Activated naive CD8-positive, alpha-beta T cell treated with anti-CD3 and anti-CD28 coated beads, Interleukin-2, amount 10 ng/mL, durations not matched to agents 7 days and 5 days (primary cell): ENCODE measurements at places on chromosomes 16 and 17. TPM values are rescaled to one million over a fixed set of nuclear protein-coding genes. Genes with fewer than 3 reads are reported as not detected.

ZDHHC1 gene
- total RNA-seq = 0.40 TPM

KRTAP9-4 gene
- not detected for total RNA-seq

AANAT gene
- total RNA-seq = not detected

CHD9NB gene
- 0.42 TPM for total RNA-seq

TBC1D3G gene
- total RNA-seq = not detected

GALNS gene
- total RNA-seq = 51.8 TPM

SPPL2C gene
- not detected for total RNA-seq

DNAJA2 gene
- 60.0 TPM for total RNA-seq

MKS1 gene
- 26.5 TPM for total RNA-seq

KRTAP1-5 gene
- total RNA-seq = not detected

HOXB7 gene
- 0.80 TPM for total RNA-seq

KIAA0513 gene
- 13.9 TPM for total RNA-seq

SCARF1 gene
- 6.0 TPM for total RNA-seq

DNA sequence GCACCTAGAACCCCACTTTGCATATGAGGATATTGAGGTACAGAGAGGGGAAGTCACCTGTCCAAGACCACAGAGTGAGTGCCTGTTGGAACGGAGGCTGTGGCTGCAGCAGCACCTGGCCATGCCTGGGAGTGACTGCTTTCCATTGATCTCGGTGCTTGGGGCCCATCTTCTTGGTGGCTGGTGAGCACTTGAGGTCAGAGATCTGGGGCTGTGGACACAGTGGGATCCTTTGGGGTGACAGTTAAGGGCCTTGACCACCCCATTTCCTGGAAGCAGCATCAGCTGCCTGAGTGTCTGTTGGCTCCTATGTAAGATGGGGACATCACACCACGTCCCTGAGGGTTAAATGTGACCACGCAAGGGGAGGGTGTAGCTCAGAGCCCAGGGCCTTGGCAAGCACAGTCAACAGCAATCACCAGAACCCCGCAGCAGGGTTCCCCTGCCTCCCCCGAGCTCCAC is 111.7 kb downstream of the IRF8 start:
- peak; percentile 61 for DNase-seq

DNA sequence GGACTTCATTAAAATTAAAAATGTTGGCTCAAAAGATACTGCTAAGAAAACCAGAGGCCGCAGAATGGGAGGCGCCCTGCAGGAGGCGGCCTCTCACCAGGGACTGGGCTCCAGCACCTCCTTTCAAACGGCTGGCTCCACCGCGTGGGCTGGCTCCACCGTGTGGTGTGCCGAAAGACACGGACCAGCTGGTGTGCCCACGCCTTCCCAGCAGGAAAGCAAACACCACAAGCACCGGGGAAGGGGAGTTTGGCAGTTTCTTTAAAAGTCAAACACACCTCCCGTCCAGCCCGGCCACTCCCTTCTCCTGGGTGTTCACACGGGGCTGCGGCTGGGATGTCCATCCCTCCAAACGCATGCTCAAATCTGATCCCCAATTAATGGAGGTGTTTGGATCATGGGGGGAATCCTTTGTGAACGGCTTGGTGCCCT is 13.9 kb downstream of the HAGH start:
- peak; percentile 59 for DNase-seq

GRCh38 chr16:66457888-66458287 is 30.8 kb downstream of the BEAN1 start:
- DNase-seq = no peak

GRCh38 chr16:54812229-54812628 is 118.4 kb upstream of the IRX5 start:
- DNase-seq = no peak

GRCh38 chr17:19254651-19255050 is 17.5 kb downstream of the EPN2 start:
- DNase-seq = no peak

GRCh38 chr17:1969712-1970111 is 55.4 kb downstream of the RTN4RL1 start:
- DNase-seq = no peak

DNA sequence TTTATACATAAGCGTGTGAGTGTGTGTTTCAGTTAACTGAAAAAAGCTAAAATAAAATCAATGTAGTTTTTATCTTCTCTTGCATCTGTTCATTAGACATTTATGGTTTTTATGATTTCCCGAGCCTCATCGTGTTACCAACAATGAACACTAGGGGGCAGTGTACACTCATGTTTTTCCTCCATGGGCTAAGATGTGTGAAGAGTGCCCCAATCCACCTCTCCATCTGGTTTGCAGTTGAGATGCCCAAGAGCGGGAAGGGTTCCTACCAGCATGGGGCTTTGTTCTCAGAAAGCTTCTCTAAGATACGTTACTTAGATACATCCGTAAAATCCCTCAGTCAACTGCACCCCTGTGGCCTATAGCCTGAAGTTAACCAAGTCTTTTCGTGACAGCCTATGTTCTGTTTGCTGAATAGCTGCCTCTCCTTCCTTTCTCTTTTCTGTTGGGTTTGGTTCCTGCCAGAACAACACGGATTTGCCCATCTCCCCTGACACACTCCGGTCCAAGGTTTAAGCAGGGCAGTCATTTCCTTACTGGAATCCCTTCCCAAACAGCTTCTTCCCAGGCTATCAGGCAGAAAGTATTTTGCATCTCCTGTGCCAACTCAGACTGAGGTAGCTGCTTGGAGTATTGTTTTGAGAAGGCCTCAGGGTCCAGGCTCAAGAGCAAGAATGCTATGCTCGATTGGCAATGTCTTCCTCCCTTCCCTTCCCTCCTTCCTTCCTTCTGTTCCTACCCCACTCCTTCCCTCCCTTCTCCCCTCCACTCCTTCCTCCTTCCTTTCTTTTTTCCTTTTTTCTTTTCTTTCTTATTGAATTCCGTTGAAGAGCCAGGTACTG is 12.9 kb upstream of the ELAC2 start:
- no peak for DNase-seq

DNA sequence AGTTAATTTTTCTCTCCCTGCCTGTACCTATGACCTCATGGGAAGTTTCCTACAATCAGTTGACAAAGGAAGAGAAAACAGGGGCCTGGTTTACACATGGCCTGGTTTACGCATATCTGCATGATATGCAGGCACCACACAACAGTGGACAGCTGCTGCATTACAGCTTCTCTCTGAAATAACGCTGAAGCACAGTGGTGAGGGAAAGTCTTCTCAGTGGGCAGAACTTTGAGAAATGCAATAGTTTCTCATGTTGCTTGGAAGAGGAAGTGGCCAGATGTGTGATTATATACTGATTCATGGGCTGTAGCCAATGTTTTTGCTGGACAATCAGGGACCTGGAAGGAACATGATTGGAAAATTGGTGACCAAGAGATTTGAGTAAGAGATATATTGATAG is 324.1 kb upstream of the GOT2 start:
- no peak for DNase-seq

DNA sequence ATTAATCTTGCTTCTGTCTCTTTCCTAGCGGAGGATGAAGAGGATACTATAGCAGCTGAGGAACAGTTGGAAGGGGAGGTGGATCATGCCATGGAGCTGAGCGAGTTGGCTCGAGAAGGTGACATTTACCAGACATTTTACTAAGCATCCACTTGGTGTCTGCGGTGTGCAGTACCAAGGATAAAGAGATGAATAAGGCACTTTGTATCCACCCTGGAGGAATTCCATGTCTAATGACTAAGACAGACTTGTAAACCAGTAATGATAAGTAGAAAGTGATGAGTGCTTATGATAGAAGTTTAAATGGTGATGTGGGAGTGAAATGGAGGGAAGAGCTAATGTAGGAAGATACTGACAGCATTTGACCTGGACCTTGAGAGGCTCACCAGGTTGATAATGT is 12.0 kb downstream of the SRCAP start:
- no peak for DNase-seq

DNA sequence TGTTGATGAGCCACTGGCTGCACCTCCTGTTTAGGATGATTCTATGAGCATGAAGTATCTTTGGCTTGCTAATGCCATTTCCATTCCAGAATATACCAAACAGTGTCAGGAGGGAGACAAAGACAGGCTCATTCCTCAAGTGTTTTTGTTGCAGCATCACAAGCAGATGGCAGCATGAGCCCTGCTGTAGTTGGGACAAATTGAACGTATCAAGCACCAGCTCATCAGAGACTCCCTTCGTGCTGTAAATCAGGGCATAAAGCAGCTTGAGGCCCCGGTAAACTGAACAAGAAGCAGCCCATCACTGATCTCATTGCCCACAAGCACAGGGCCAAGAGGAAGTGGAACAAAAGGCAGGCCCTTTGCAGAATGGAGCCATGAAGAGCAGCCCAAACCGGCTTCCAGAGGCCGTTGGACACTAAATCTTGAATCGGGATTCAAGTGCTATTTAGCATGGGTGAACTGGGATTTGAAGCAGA is 45.9 kb upstream of the HS3ST3A1 start:
- DNase-seq = no peak

- no peak for DNase-seq
Observed at GRCh38 chr16:82265809-82266208, 95.8 kb upstream of the MPHOSPH6 start.

- no peak for DNase-seq
Observed at GRCh38 chr17:41464682-41465081, 2.5 kb downstream of the KRT32 start.

- DNase-seq = no peak
Observed at GRCh38 chr16:88194397-88195268, 188.1 kb upstream of the ZNF469 start.

GRCh38 chr16:57507136-57508034 is 21.1 kb upstream of the DOK4 start:
- no peak for DNase-seq

DNA sequence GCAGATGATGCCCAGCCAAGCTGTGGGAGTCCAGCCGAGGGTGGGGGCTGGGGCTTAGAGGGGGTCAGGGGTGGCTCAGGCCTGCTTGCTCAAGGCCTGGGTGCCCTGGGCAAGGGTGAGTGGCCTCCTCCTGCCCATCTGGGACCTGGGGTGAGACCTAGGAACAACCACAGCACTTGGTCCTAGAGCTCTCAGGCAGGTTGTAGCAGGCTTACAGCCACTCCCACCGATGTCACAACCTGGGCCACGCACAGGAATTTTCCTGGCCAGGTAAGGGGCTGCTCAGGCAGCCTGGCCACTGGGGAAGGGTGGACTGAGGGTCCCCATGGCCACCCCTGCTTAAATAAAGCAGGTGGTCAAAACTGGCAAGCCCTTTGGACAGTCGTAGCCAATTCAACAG is 6.3 kb upstream of the SREBF1 start:
- DNase-seq = no peak

GRCh38 chr17:74987909-74988711 is 678 bp downstream of the CDR2L start:
- peak; percentile 54 for DNase-seq

GRCh38 chr16:26526633-26527032 is 540.1 kb upstream of the C16orf82 start:
- no peak for DNase-seq

GRCh38 chr17:71107136-71107535 is 937.8 kb downstream of the KCNJ2 start:
- no peak for DNase-seq

DNA sequence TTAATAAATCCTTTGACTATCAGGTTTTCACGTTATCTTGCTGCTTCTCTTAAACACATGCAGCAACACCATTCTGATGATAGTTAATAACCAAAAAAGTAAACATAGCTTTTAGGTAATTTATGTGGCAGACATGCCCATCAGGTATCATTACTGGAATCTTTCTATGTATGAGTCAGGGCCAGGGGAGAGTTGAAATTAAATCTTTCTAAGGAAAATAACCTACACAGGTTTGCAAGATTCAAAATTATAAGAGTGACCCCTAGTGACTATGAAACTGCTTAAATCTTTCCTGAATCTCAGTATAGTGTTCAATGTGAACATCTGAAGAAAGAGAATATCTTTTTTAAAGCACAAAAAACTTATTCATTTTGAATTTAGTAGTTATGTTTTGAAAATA is 666.6 kb downstream of the CDH11 start:
- no peak for DNase-seq

DNA sequence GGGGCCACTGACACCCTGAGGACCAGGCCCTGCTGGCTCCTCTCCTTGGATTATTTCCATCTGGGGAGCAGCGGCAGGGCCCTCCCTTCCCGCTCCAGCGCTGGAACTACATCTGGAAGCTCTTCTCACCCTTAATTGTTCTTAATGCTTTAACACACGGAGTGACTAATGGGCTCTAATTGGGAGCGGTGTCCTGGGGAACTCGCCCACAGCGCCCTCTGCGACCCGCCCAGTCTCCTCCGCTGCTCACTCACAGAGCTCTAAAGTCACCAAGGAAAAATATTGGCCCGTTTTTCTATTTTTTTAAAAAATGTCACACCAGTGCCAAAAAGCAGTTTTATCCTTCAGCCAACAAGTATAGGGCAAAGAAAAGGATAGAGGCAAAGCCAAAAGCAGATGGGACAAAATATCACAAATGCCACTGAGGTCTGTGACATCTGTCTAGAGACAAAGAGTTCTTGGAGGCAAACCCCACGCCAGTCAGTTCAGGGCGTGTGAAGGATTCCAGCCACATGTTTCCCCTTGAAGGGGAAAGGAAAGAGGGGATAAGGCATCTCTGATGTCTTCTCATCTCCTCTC is 134.7 kb downstream of the RBFOX3 start:
- DNase-seq = no peak

- no peak for DNase-seq
Observed at GRCh38 chr16:47158992-47159391, 15.2 kb upstream of the NETO2 start.

GRCh38 chr16:55576384-55576783 is 9.9 kb downstream of the CAPNS2 start:
- no peak for DNase-seq

DNA sequence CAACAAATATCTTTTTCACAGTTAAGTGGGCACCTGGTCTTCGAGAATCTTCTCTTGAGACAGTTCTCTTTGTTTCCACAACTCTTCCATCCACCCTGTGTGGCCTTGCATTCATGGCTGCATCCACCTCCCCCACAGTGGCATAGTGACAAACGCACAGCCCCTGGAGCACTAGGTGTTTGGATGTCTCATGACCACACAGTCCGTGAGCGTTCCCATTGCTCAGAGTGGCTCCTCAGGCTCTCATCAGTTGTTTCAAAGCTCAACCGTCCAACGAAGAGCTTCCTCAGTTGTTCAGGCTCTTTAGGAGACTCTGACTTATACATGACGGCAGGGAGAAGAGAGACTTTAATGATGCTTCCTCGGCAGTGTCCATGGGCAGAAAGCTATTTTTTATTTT is 191.6 kb downstream of the CDRT15L2 start:
- no peak for DNase-seq

DNA sequence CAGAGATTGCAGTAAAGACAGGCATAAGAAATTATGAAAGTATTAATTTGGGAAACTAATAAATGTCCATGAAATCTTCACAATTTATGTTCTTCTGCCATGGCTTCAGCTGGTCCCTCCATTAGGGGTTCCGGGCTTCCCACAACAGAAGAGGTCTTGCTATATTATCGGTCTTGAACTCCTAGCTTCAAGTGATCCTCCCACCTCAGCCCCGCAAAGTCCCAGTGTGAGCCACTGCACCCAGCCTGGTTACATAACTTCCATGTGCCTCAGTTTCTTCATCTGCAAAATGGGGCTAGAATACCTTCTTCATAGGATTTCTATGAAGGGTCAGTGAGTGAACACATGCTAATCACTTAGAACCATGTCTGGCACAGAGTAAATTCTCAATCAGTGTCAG is 13.5 kb upstream of the ITGAM start:
- DNase-seq = no peak

- DNase-seq = no peak
Observed at GRCh38 chr17:65630502-65630901, 69.1 kb upstream of the AXIN2 start.

- no peak for DNase-seq
Observed at GRCh38 chr17:81242421-81243332, 3.6 kb downstream of the NDUFAF8 start.

- no peak for DNase-seq
Observed at GRCh38 chr16:77758046-77758445, 30.3 kb upstream of the VAT1L start.
